ENCODE measurements at places on chromosomes 7 and 10.

GRCh38 chr7:157274991-157275427 is 61.8 kb upstream of the DNAJB6 start:
- DNase-seq, result no peak

DNA sequence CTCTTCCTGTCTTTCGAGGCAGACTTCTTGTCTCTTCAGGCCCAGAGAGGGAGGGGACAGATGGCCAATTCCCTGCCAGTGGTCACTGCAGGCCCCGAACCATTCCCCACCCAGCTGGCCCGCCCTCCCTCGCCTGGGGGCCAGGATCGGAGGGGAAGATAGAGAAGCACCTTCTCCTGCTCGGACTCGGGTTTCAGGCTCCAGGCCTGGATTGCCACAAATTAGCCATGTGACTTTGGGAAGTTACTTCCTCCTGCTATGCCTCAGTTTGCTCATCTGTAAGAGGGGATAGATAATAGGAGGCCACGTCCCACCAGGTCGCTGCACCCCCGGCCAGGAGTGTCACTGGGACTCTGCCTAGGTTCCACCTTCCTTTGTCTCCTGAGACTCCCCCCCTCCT is 24.8 kb upstream of the PPP2R2D start:
- no peak for DNase-seq

DNA sequence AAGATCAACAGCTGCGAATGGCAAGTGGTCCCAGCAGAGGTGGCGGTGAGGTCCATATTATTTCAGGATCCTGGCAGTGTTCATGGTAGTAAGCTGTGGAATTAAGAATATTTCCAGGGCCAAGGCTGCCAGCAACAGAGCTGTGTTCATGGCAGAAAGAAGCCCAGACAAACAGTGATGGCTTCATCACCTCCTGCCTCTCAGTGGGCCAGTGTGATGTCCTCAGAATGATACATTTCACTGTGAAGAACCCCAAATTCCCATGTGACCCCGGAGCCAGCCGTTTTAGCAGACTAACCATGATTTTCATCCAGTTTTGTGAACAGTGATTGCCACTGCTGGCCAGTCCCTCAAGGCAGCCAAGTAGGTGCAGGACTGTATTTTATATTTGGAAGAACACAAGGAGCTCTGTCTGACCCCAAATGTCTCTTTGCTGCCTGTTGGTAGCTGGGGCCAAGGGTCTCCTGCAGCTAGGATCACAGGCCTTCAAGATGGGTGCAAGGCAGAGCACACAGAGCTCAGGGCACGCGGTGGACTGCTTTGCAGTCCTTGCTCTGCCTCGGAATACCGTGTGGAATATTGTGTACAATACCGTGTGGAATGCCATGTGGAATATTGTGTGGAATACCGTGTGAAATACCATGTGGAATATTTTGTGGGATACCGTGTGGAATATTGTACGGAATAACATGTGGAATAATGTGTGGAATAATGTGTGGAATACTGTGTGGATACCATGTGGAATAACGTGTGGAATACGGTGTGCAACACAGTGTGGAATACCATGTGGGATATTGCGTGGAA is 132.3 kb upstream of the CHST15 start:
- no peak for DNase-seq

DNA sequence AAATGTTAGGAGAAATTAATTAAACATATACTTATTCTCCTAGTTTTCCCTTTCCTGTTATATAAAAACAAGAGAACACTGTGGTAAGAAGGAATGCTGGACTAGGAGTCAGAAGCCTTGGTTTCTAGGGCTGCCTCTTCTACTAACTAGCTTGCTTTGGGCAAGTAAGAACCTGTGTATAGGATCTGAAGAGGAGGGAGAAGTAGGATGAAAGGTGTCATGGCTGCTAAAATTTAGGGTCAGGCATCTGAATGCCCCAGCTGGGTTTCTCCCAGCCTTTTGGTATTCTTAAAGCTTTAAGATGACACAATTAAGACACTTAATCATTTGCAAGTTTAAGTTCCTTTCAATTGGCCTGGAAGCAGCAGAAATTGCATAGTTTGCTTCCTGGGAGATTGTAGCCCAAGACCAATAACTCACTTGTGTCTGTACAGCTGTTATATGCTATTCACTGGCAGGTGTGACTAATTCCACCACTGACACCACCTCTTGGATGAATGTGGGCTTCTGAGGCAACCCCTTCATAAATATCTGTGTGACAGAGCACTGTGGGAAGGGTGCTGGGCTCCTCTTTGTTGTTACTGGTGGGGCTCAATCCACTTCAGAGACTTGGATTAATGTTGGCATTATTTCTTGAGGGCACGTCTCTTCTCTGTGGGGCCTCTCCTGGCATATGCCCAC is 137.2 kb downstream of the LRMDA start:
- DNase-seq, result no peak

DNA sequence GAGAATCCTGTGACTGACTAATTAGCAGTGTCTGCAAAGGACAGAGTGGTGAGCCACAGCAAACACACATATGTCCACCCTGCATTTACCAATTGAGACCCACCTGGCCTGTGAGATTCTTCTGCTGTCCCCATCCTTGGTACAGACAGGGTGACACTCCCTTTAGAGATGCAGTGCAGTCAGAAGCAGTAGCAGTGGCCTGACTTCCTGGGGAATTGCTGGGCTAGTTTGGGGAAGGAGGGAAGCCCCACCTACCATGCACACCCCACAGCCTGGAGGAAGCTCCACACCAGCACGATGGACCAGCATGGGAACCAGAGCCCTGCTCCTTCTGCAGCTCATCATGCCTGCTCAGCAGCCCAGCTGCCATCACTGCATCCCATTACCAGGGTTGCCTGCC is 924.9 kb upstream of the ZNF722 start:
- no peak for DNase-seq

DNA sequence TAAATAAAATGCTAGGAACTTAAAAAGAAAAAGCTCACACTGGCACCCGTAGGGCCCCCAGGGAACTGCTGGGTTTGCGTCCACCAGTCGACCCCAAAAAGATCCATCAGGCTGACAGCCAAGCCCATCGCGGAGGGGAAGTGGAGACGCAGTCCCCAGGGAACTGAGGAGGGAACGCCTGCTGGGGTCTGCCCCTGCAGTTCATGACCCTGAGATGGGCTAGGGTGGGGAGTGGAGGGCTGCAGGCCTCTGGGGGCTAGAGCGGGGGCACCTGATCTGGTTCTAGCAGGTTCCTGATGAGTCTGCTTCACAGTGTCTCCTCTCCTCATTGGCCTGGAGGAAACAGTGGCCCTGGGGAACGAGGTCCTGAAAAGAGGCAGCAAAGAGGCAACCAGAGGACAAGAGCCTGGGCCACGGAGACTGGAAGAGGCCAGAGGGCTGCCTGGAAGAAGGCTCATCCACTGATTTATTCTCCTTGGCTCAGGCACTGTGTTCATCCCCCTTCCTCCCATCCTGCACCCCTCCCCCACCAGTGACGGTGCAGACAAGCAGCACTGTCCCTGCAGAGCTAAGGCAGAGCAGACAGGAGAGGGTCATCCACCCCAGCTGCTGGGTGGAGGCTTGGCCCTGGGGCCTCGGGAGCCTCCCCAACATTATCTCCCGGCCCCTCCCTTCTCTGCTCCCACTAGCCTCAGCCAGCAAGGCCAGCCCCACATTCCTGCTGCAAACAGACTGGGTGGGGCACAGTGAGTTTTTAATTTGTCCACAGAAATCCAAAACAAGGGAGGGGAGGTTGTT is 24.7 kb upstream of the HSPA12A start:
- DNase-seq, result no peak

DNA sequence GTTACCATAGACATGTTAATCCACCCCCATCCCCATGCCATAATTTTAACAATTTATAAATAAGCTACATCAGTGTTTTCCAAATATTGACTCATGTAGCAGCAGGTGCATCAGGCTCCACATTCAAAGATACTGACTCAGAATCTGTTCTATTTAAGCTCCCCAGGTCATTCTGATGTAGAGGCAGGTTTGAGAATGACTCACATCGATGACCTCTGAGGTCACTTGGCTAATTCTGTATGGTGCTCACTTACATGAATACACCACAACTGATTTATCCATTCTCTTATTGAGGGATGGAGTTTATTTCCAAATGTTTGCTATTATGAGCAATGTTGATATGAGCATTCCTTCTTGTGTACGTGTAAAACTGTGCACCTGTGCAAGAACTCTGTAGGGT is 1159.0 kb downstream of the TYW1 start:
- DNase-seq, result no peak

GRCh38 chr10:57696641-57697040 is 571.1 kb downstream of the IPMK start:
- no peak for DNase-seq

DNA sequence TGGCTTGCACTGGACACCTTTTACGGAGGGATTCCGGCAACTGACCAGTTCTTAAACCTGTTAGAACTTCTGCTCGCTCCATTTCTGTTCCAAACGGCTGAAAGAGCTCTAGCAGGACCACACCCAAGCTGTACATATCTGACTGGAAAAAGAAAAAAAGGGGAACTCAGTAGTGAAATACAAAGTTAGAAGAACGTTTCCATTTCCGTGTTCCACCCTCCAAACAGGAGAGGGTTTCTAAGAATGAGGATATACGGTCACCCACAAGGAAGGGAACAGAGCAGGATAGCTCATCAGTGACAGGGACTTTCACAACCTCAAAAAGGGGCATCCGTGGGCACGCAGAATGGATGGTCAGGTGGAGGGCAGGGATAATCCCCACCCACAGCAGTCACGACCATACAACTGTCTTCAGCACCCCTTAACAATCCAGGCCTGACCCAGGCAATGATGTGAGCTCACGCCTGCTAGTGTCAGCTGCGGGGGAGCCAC is 4.3 kb upstream of the ANKRD61 start:
- DNase-seq, result no peak

GRCh38 chr10:10526846-10527245 is 490.8 kb upstream of the CELF2 start:
- no peak for DNase-seq

DNA sequence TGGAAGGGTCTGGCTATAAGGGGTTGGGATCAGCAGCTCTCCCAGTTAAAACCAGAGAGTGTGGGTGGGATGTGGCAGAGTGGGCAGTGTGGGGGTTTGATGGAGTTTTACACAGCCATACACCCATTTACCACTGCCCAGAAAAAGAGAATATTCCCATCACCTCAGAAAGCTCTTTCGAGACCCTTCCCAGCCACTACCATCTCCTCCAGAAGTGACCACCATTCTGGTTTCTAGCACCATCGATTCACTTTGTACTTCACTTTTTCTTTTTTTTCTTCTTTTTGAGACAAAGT is 15.5 kb downstream of the BAG3 start:
- DNase-seq, result no peak

DNA sequence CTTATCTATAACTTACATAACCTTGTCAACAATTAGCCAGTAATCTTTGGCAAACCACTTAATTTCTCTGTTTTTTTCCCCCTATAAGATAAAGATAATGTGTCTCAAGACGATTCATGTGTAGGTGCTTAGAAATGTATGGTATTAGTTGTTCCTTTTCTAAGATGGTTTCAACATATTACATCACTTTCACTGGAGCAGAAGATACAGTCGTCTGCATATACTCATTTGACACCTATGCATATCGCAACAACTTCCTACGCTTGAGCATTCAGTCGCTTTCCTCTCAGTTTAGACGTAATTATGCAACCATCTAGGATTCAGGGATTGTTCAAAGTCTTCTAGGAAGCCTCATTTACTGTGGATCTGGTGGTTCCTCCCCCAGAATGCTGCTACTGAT is 396.7 kb downstream of the PHTF2 start:
- DNase-seq, result no peak

DNA sequence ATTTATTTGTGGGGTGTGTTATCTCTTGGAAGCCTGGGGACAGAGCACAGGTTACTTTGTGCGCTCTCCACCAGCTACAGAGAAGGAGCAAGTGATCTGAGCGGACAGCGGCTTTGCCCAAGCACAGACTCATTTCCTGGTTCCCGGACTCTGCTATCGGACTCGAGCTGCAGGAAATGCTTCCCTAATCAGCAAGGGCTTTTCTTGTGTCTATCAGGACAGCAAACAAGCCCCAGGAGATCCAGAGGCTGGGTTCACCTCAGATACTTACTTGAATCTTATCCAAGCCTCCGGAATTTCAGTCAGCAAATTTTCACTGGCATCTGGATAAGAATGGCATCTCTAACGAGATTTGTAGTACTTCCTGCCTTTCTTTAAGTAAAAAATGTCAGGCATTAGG is 27.8 kb downstream of the MRC1 start:
- no peak for DNase-seq

GRCh38 chr7:113371416-113372043 is 253.2 kb upstream of the SMIM30 start:
- DNase-seq, result no peak

GRCh38 chr10:75016325-75016724 is 95.1 kb upstream of the SAMD8 start:
- no peak for DNase-seq

GRCh38 chr10:126455036-126455765 is 66.9 kb upstream of the ADAM12 start:
- DNase-seq, result no peak
